IPS-NIHi11 (cell line): ENCODE measurements at places on chromosomes 12 and 14.

GRCh38 chr12:80373666-80374065, 70.4 kb upstream of the PTPRQ start:
- DNase-seq = no peak

DNA sequence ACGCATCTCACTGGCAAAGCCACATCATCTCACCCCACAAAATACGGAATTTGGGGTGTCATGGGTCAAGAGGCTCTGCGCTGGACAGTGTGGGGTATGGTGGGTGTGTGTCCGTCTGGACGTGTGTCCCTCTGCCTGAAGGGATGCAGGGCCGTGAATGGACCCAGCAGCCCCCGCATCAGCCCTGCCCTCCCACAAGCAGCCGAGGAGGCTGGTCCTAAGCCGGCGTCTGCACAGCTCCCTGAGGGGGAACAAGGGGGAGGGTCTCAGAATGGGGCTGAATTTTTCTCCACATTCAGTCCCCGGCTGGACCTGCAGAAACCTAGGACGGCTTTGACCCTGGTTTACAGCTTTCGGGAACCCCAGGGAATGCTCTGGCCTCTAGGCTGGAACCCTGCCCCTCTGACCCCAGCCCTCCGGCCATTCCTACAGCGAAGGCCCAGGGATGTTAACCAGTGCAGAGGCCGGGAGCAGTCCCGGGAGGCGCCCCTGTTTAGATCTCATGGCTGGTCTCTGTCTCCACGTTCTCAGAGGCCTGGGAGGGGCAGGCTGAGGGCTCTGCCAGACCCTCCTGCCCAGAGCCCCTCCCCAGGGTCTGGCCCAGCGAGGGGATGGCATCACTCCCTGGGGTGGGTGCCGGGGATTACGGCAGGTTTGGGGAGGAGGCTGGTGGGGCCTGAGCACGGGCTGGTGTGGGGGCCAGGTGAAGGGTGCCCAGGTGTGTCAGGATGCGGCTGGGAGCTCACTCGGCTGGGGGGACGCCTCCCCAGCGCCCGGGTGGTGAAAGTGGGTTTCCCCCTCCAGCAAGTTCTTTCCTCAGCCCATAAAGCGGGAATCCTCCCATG, 156.5 kb upstream of the C14orf180 start:
- no peak for DNase-seq

DNA sequence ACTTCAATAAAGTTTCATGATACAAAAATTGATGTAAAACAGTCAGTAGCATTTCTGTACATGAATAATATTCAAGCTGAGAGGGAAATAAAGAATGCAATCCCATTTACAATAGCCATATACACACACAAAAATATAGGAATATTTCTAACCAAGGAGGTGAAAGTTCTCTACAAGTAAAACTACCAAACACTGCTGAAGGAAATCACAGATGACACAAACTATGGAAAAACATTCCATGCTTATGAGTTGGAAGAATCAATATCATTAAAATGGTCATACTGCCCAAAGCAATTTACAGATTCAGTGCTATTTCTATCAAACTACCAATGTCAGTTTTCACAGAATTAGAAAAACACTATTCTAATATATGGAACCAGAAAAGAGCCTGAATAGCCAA, 272.3 kb downstream of the TMTC2 start:
- DNase-seq = no peak

DNA sequence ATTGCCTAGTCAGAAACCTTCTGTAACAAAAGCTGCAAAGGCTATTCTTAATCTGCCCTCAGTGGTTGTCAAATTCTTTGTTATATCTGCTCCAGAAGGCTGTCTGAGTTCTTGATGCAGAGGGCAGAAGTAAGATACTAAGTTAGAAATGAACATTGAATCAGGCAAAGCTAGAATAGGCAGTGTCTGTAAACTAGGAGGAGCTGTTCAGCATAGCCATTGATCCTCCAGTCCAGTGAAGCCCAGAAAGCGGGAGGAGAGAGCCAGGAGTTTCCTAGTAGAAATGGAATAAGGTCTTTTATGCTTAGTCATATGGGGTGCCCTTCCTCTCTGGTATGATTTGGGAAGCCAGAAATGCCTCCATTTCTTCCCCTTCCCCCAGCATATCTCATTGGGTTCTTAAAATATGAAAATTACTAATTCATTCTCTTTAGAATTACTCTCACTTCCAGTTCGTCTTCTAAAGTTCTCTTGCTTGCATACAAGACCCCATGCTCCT, 76.2 kb downstream of the APAF1 start:
- DNase-seq = no peak

DNA sequence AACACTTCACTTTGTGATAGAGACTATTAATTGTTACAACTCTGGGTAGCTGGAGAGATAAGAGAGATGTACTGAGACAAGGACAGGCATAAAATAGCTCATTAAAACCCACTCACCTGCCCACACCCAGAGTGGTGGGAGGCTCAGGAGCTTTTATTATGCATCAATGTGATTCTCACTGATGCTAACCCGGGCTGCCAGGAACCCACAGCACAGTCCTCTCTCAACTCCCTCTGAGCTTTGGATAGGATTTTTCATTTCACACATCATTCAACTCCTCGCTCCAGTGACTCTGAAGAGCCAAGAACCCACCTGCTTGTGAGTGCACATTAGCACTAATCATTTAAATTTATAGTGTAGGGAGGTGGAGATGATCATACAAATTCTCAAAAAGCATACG, 827.9 kb downstream of the FLRT2 start:
- no peak for DNase-seq

DNA sequence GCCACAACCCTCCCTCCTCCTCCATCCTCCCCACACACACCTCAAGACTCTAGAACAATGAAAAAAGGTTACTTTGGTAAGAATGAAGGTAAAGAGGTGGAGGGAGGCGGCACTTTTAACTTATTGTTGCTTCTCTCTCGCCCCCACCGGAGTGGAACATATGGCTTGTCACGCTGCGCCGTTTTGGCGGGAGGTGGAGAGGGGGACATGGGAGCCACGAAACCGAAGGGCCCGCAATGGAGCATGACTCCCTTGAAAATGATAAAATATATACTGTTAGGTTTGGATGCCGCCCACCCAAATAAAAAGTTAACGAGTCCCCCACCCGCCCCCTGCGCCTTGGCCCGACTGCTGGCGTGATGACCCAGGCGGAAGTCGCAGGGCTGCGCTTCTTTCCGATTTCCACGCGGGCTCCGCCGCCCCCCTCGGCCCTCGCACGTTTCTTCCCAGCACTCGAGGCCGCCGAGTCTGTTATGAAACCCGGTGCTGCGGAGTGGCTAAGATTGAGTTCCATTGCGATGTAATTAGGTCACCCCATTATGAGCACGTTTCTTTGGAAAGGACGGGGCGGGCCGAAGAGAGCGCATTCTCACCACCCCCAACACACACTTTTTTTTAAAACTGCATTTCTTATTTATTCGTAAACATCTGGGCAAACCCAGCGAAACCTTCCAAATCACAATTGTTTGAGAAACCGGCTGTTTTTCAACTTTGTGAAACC, 1.4 kb upstream of the ZFP36L1 start:
- DNase-seq = no peak

- no peak for DNase-seq
These were observed 293.1 kb upstream of the FKBP4 start for GRCh38 chr12:2501464-2502191.

DNA sequence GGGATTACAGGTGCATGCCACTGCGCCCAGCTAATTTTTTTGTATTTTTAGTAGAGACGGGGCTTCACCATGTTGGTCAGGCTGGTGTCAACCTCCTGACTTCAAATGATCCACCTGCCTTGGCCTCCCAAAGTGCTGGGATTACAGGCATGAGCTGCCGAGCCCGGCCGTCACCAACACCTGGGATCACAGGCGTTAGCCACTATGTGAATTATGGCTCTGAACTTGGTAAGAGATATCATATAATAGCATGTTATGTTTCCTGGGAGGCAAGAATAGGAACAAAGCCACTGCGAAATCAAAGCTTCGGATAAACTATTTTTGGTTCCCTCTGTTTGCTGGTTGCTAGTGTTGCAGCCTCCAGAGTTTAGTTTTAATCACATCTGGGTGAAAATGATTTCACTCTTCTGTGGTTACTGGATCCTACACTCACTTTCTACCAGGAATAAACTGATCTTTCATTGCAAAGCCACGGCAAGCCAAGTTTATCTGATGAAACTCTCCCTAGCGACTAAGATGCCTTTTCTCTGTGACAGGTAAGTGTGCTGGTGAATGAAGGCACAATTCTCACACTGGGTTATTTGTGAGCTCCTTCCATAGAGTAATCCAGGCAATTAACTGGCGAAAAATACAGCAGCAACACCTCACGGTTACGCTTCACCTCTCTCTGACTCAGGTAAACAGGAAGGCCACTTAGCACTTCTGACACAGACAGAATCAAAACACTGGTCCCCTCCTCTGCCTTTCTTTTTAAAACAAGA, 16.7 kb downstream of the SNRNP35 start:
- no peak for DNase-seq
